ENCODE measurements at places on chromosomes 12 and 14. TPM values are rescaled to one million over a fixed set of nuclear protein-coding genes. Genes with fewer than 3 reads are reported as not detected.
A peak's percentile ranks its signal among the peaks of the same experiment; 100 is the strongest.

DNA sequence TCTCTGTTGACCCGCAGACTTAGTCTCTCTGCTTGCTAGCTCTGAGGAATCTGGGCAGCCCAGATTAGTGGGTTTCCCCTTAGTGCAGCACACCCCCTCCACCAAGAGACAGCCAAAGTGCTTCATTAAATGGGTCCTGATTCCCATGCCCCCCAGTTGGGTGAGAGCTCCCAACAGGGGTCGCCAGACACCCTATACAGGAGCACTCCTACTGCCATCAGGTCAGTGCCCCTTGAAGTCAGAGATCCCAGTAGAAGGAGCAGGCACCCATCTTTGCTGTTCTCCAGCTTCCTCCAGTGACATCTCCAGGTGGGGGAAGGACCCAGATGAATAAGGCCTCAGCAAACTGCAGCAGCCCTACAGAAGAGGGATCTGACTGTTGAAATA is 36.7 kb upstream of the C14orf132 start:
- H3K27me3 ChIP-seq = no peaks in the 10 kb centered on the region
- no peak overlapping the region for H3K27ac ChIP-seq
- H3K36me3 ChIP-seq = no peaks in the 10 kb centered on the region
- H3K4me1 ChIP-seq = no peaks in the 10 kb centered on the region
- DNase-seq = no peak

DNA sequence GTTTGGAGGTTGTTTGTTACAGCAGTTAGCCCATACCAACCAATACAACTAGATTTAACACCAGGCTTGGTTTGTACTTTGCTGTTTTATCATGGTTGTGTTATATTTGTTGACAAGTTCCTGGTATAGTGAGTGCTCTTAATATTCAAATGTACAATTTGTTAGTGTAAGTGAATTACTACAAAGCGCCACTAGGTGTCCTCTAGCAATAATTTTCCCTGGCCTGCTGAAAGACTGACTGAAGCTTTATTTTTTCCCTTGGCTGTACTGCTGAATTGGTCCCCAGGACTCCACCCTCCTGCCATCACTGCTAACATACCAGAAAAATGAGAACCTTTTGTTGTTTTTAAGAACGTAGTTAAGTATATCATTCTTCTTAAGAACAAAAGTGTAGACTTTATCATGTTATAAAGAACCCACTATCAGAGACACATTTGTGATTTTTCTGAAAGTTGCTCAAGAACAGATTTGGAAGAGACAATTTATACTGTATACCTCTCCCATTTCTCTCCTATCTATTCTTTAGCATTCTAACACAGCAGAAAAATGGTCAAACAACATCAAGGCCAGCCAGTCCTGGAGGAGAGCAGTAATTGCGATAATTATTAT is 75.3 kb upstream of the FAR2 start:
- no peak overlapping the region for H3K27ac ChIP-seq
- DNase-seq = no peak
- no peaks in the 10 kb centered on the region for H3K4me1 ChIP-seq
- H3K27me3 ChIP-seq = no peaks in the 10 kb centered on the region
- H3K4me3 ChIP-seq = no peak overlapping the region

DNA sequence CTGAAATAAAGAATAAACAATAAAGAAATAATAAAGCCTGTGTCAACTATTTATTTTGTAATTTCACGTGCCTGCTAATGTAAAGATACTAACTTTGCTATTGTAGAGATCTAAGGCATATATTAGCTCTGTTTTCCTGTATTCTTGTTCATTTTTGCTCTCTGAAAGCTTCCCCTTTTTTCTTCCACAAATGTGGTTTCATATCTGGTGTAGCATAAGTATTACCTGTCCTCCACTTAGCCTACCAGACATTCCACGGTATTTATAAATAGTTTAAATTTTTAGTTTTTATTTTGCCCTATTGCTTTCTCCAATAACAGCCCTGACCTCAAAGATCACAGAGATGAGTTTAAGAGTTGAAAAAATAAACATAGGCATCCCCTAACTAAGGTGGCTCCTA is 92.6 kb upstream of the ATP2B1 start:
- H3K4me3 ChIP-seq = no peak overlapping the region
- no peaks in the 10 kb centered on the region for H3K36me3 ChIP-seq
- no peaks in the 10 kb centered on the region for H3K4me1 ChIP-seq
- H3K27me3 ChIP-seq = no peaks in the 10 kb centered on the region

GRCh38 chr12:46664761-46665287 is 161.0 kb downstream of the SLC38A4 start:
- no peak overlapping the region for H3K27ac ChIP-seq
- H3K4me1 ChIP-seq = peaks cover 8% of the 10 kb centered on the region
- no peak for DNase-seq
- no peaks in the 10 kb centered on the region for H3K27me3 ChIP-seq
- no peaks in the 10 kb centered on the region for H3K36me3 ChIP-seq
- H3K4me3 ChIP-seq = no peak overlapping the region

DNA sequence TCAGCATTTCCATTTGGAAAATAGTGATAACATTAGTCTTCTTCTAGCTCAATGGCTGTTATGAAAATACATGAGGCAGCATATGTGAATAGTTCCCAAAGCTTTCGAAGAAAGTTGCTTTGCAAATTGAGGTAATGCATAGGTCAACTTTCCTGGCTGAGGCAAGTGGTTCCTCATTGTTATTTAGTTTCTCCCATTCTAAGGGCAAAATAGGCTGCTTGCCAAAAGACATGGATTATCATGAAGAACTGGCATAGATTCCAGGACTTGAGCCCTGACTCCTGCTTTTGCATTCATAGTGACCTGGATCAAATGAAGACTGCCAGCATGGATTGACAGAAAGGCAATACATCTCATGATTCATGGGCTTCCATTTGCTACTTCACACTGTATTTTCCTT is 35.7 kb downstream of the LRFN5 start:
- no peak overlapping the region for H3K27ac ChIP-seq
- H3K36me3 ChIP-seq = no peaks in the 10 kb centered on the region
- no peaks in the 10 kb centered on the region for H3K27me3 ChIP-seq
- DNase-seq = no peak

- no peaks in the 10 kb centered on the region for H3K27me3 ChIP-seq
- H3K36me3 ChIP-seq = no peaks in the 10 kb centered on the region
- H3K4me1 ChIP-seq = no peaks in the 10 kb centered on the region
- DNase-seq = no peak
- no peak overlapping the region for H3K27ac ChIP-seq
These were observed 264.0 kb upstream of the FAR2 start for GRCh38 chr12:28884904-28885679.

- H3K36me3 ChIP-seq = no peaks in the 10 kb centered on the region
- no peaks in the 10 kb centered on the region for H3K27me3 ChIP-seq
- no peak overlapping the region for H3K27ac ChIP-seq
- DNase-seq = no peak
These were observed 16.2 kb upstream of the COX6A1 start for GRCh38 chr12:120421701-120422100.

DNA sequence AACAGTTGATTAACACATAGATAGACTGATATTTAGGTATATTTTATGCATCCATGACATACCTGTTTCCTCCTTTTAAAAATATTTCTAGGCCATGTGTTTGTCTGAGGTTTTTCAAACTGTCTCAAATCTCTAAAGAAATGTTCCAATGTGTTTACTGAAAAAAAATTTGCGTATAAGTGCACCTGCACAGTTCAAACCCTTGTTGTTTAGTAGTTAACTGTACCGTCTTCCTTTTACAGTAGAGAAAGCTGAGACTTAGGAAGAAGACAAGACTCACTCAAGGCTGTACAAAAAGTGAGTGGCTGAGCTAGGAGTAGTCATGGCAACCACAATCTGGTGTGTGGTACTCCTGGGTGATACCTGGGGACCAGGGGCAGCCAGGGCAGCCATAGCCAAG is 934.6 kb downstream of the VRK1 start:
- no peaks in the 10 kb centered on the region for H3K27me3 ChIP-seq
- no peak for DNase-seq
- H3K4me1 ChIP-seq = no peaks in the 10 kb centered on the region
- no peaks in the 10 kb centered on the region for H3K36me3 ChIP-seq
- no peak overlapping the region for H3K4me3 ChIP-seq

- no peaks in the 10 kb centered on the region for H3K4me1 ChIP-seq
- no peaks in the 10 kb centered on the region for H3K27me3 ChIP-seq
- H3K36me3 ChIP-seq = no peaks in the 10 kb centered on the region
- H3K27ac ChIP-seq = no peak overlapping the region
- H3K4me3 ChIP-seq = no peak overlapping the region
These were observed 10.5 kb downstream of the XRCC3 start for GRCh38 chr14:103704708-103705107.

- H3K4me1 ChIP-seq = no peaks in the 10 kb centered on the region
- no peak overlapping the region for H3K4me3 ChIP-seq
- no peaks in the 10 kb centered on the region for H3K36me3 ChIP-seq
- no peaks in the 10 kb centered on the region for H3K27me3 ChIP-seq
- no peak for DNase-seq
These were observed 28.7 kb downstream of the PHETA1 start for GRCh38 chr12:111340231-111340630.

DNA sequence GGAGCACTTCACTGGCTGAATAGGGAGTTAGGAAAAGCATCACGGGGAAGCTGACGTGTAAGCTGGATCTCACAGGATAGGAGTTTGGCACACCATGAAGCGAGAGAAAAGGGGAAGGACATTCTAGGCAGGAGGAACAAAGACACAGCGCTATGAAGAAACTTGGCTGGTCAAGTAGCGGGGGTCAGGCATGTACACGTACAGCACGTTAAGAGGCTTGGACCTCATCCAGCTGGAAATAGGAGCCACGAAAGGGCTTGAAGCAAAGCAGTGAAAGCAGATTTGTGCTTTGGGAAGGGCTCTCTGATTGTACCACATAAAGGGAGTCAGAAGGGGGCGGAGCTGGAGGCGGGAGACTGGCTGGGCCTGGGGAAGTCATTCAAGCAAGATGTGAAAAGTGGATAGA is 19.6 kb upstream of the GALNT8 start:
- no peak for DNase-seq
- H3K36me3 ChIP-seq = no peaks in the 10 kb centered on the region
- H3K4me1 ChIP-seq = no peaks in the 10 kb centered on the region
- H3K27me3 ChIP-seq = no peaks in the 10 kb centered on the region
- no peak overlapping the region for H3K4me3 ChIP-seq

DNA sequence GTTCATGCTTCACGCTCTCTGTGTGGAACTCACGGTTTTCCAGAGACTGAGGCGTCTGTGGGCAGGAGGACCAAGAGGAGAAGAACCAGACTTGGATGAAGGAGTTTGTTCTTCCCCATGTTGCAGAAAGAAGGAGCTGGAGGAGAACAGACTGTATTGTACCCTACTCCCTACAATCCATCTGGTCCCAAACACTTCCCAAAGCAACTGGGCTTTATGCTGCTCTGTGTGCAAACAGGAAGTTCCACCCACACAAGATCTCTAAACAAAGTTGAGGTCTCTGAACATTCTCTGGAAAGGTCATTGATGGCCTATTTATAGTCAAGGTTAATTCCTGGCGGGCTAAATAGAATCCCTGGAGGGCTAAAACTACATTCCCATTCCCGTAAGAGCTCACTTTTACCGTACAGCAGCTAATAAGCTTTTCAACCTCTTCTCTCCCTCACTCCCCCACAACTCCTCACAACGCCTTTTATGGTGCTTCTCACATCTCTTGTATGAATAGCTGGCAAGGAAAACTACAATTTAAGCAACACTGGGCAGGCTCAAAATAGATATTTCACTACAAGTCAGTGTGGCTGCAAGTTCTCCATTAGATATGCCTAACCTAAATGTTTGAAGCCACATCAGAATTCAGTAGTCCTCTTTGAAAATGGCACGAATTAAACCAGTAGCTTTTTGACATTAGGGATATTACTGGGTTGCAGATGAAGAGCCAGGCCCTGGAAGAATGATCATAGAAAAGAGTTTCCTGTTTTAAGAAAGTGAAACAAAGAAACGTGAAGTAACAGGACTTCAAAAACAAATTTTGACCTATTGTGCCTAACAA is at the start of gene A2M:
Gene A2M, minus strand, starts transcription at position 189 of the 829 bp plus-strand sequence. Its CDS starts 70 bp downstream, at position 119.
- H3K27ac ChIP-seq = peak within 1 kb of the TSS; percentile 46
- H3K27me3 ChIP-seq = no peaks in the 10 kb centered on the region
- H3K4me1 ChIP-seq = no peaks in the 10 kb centered on the region
- DNase-seq = no peak

GRCh38 chr12:75951399-75952278 is 79.9 kb downstream of the PHLDA1 start:
- no peaks in the 10 kb centered on the region for H3K36me3 ChIP-seq
- H3K27ac ChIP-seq = peak overlapping the region; percentile 1
- H3K27me3 ChIP-seq = no peaks in the 10 kb centered on the region
- H3K4me1 ChIP-seq = no peaks in the 10 kb centered on the region
- DNase-seq = no peak

GRCh38 chr14:63394841-63395240 is 76.1 kb upstream of the GPHB5 start:
- no peak overlapping the region for H3K4me3 ChIP-seq
- no peak for DNase-seq
- H3K27ac ChIP-seq = no peak overlapping the region
- no peaks in the 10 kb centered on the region for H3K36me3 ChIP-seq
- H3K27me3 ChIP-seq = no peaks in the 10 kb centered on the region
- H3K4me1 ChIP-seq = no peaks in the 10 kb centered on the region

DNA sequence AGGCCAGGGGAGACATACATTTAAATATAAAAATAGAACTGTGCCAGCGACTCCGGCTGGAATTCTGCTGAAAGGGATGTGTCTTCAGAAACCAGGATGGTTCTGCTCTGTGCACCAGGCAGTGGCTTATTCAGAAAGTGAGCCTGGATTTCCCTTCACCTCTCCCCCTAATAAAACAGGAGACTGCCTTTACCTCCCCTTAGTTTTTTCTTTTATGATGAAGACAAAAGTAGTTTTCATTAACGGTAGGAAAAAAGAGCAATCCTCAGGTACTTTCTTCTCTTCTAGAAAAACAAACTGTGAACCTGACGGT is 346 bp downstream of the SLC7A8 start:
- no peaks in the 10 kb centered on the region for H3K27me3 ChIP-seq
- H3K27ac ChIP-seq = no peak overlapping the region
- no peaks in the 10 kb centered on the region for H3K36me3 ChIP-seq
- H3K4me1 ChIP-seq = no peaks in the 10 kb centered on the region

NKX2-1 gene
- total RNA-seq = not detected

KIF26A gene
- 1.1 TPM for total RNA-seq

USP15 gene
- total RNA-seq = 32.4 TPM

CMKLR1 gene
- 5.4 TPM for total RNA-seq

OR4E2 gene
- total RNA-seq = not detected

SPIC gene
- 2.3 TPM for total RNA-seq

GPR137C gene
- 0.51 TPM for total RNA-seq

HECTD1 gene
- 105 TPM for total RNA-seq

SIX6 gene
- not detected for total RNA-seq

FGF23 gene
- total RNA-seq = 2.7 TPM
